ENCODE measurements at places on chromosomes 3 and 15.
A peak's percentile ranks its signal among the peaks of the same experiment; 100 is the strongest.

DNA sequence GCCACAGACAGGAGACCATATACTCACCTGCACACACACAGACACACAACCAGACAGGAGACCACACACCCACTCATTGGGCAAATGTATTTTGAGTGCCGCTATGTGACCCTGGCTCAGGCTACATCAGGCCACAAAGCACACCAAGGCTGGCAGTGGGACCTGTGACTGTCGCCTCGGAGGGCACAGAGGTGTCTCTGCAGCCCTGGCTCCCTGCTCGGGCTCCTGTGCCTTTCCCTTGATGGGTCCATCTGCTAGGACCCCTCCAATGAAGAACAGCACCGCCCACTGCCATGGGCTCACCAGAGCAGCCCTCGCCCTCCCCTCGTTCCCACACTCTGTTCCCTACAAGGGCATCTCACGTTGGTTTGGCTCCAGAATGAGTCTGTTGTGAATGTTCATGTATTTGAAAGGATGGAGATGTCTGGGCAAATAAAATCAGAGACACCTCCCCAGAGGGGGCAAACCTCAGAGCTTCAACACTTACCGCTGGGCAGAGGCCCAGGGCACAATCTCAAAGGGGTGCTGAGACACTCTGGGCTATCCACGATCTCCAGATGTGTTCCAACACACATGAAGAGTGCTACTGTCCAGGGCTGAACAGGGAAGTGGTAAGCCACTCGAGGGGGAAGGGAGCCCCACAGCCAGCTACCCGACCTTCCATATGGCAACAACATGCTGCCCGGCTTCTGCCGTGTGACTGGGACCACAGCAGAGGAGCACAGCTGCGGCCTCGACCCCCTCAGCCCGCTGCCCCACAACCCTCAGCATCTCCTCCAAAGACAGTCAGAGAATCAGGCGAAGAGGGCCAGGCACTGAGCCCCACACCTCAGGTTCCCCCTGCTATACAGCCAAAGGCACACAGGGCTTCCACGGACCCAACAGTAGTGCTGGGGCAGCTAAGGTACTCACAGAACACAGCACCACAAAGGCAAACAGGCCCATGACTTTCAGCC, 74.9 kb downstream of the OCA2 start:
- DNase-seq = no peak
- no peaks in the 10 kb centered on the region for H3K4me1 ChIP-seq
- no peaks in the 10 kb centered on the region for H3K27me3 ChIP-seq

GRCh38 chr15:71551566-71551965, 258.8 kb upstream of the NR2E3 start:
- H3K27ac ChIP-seq = no peak overlapping the region
- no peaks in the 10 kb centered on the region for H3K36me3 ChIP-seq
- H3K4me3 ChIP-seq = no peak overlapping the region
- H3K27me3 ChIP-seq = no peaks in the 10 kb centered on the region
- no peak for DNase-seq

DNA sequence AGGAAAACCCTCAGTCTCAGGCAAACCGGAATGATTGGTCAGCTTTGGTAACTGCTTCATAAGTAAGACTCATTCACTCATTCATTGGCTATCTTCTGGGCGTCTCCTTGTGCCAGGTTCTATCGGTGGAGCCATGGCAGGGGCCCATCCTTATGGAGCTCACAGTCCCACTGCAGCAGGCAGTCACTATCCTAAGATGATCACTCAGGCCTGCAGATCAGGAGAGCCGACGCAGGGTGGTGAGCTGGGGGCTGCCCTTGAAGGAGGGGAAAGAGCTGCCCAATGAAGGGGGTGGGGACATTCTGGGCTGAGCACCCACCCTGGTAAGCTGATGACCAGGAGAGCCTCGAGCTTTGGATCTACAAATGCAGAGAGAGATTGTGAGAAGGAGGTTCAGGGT, 20.5 kb upstream of the FGD5 start:
- peaks cover 5% of the 10 kb centered on the region for H3K4me1 ChIP-seq
- H3K27ac ChIP-seq = no peak overlapping the region
- peaks cover 56% of the 10 kb centered on the region for H3K27me3 ChIP-seq
- H3K4me3 ChIP-seq = no peak overlapping the region

DNA sequence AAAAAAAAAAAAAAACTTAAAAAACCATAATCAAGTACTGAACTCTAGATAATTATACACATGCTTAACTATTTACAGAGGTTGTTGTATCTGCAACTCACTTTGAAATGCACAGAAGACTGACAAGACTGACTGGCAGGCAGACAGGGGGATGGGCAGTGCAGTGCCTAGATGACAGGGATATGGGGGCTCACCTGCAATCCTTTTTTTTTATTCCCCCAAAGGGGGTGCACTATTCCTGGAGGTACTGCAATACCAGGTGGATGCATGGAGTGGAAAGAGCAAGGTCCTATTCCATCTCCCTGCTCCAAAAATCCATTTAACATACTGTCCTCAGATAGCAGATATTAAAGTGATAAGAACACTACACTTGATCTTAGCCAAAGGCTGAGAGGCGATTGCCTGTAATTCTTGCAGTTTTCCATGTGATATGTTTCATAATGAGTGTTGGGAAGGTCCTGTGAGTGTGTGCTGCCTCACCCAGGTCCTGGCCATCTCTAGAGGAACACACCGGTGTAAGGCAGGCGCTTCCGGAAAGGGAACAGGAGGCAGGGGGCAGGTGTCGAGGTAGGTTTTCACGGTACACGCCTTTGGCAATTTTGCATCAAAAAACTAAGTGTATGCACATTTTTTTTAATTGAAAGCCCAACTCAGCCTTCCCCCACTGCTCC, 22.7 kb downstream of the SEC61A1 start:
- DNase-seq = no peak
- H3K36me3 ChIP-seq = peaks cover 92% of the 10 kb centered on the region
- H3K4me3 ChIP-seq = peak overlapping the region; percentile 45
- no peaks in the 10 kb centered on the region for H3K27me3 ChIP-seq
- peaks cover 4% of the 10 kb centered on the region for H3K4me1 ChIP-seq

GRCh38 chr15:51585986-51586385, 36.6 kb downstream of the DMXL2 start:
- H3K27me3 ChIP-seq = no peaks in the 10 kb centered on the region
- no peak for DNase-seq
- no peak overlapping the region for H3K27ac ChIP-seq

DNA sequence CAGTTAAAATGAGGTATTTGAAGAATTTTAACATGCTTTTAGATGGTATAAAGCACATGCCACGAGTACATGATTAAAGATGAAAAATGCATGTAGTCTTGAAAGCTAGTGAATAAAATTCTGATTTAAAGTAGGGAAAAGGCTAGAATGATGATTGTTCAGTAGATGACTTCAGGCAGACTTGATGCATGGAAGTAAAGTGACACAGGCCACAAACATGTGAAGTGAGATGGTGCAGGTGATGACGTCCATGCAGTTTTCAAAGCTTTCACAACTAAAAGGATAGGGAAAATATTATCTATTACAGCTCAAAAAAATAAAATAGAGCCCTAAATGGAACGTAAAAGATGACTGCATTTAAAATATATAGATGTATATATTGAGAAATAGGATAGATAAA, 140.9 kb downstream of the TFG start:
- DNase-seq = no peak
- peaks cover 5% of the 10 kb centered on the region for H3K36me3 ChIP-seq
- H3K27me3 ChIP-seq = no peaks in the 10 kb centered on the region
- no peak overlapping the region for H3K27ac ChIP-seq
- no peaks in the 10 kb centered on the region for H3K4me1 ChIP-seq

DNA sequence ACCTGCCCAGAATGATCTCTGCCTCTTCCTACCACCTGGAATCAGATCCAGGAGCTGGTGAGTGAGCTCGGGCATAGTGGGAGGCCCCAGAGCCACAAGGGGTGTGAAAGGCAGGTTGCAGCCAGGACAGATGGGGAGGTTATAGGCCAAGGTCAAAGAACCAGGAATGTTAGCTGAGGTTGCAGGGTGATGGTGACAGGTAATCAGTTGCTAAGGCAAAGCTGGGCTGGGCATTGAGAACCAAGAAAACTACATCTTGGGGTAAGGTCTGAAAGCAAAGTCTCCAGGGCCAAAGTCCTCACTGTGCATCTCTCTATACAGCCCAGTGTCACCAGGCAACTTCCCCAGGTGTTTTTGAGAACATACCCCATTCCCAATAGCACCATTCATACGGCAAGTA, 38.4 kb upstream of the SLC6A11 start:
- no peak overlapping the region for H3K4me3 ChIP-seq
- no peaks in the 10 kb centered on the region for H3K36me3 ChIP-seq

DNA sequence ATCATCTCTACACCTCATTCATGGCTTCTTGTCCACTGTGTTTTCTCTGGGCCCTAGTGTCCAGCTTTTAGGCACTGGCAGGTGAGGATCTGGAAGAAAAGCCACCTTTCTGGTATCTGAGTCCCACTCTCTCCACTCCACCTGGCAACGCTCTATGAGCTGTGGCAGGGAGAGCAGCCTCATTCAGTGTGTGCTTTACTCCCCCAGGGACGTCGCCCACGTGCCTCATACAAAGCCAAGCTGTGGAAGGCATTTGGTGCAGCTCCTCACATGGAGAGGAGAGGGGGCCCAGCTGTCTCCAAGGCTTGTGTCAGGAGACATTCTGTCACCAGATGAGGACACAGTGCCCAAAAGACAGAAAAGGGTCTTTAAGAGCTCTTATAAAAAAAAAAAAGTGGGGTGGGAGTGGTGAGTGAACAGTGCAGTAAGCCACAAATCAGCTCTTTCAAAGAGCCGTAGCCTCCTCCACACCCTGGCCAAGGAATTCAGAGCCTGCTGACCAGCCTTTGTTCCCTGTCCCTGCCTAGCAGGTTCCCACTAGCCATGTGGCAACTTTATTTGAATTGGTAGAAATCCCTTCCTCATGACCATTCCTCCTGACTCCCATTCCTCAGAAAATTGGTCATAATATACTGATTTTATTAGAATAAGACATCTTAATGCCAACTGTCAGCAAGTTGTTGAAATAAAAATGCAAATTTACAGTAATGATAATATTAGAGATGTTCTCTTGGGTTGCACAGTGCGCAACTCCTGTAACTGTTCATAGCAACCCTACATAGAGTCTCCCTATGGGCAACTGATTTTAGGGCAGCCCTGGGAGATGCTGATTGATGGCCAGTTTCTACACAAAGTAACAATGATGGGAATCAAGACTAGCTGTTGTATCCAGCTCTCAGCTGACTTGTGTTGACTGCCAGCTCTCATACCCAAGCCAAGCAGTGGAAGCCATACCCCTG, 29.5 kb downstream of the GALNT15 start:
- no peak for DNase-seq
- H3K36me3 ChIP-seq = no peaks in the 10 kb centered on the region
- peaks cover 58% of the 10 kb centered on the region for H3K27me3 ChIP-seq
- H3K4me3 ChIP-seq = no peak overlapping the region
- H3K4me1 ChIP-seq = no peaks in the 10 kb centered on the region

DNA sequence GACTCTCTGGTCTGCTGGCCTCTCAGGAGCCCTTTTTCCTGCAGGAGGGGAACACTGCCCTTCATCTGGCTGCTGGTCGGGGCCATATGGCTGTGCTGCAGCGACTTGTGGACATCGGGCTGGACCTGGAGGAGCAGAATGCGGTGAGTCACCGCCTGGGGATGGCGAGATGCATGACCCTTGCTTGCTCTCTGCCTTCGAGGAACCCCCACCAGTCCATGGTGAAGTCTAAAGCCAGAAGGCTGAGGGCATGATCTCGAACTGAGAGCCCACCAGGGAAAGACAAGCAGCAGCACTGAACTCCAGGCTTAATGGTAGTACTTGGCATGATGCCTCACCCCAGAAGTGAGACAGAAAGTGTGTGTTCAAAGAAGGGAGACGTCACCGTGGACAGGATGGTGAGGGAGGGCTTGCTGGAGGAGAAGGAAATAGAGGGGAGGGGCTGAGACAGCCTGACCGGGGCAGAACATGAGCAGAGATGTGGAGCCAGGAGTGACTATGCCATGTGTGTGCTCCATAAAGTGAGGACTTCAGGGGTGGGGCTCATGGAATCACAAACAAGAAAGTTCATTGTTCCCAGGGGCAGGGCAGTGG, 19.2 kb downstream of the ANKDD1A start:
- peaks cover 54% of the 10 kb centered on the region for H3K27me3 ChIP-seq
- peak; percentile 35 for DNase-seq
- peaks cover 15% of the 10 kb centered on the region for H3K4me1 ChIP-seq
- no peak overlapping the region for H3K27ac ChIP-seq
- H3K4me3 ChIP-seq = no peak overlapping the region
- H3K36me3 ChIP-seq = no peaks in the 10 kb centered on the region

- H3K27ac ChIP-seq = no peak overlapping the region
- H3K4me1 ChIP-seq = no peaks in the 10 kb centered on the region
- H3K36me3 ChIP-seq = no peaks in the 10 kb centered on the region
- no peak for DNase-seq
Observed at GRCh38 chr3:128367221-128367620, 99.5 kb downstream of the DNAJB8 start.

DNA sequence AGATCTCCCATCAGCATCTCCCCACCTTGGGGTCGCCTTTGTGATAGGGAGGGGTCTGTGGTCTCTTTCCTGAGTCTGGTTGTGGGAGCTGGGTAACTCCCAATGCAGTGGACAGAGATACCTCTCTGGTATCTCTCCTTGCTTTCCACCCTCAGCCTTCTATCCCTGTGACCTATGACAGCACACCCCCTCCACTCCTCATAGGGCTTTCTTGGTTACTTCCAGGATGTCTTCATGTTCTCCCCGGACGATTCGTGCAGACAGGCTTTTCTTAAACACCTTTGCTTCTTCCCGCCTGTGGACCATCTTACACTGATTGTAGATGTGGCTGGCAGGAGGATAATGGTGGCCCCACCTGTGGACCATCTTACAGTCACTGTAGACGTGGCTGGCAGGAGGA, 14.2 kb upstream of the NRROS start:
- no peak overlapping the region for H3K4me3 ChIP-seq
- H3K4me1 ChIP-seq = no peaks in the 10 kb centered on the region
- DNase-seq = no peak
- peaks cover 13% of the 10 kb centered on the region for H3K27me3 ChIP-seq

DNA sequence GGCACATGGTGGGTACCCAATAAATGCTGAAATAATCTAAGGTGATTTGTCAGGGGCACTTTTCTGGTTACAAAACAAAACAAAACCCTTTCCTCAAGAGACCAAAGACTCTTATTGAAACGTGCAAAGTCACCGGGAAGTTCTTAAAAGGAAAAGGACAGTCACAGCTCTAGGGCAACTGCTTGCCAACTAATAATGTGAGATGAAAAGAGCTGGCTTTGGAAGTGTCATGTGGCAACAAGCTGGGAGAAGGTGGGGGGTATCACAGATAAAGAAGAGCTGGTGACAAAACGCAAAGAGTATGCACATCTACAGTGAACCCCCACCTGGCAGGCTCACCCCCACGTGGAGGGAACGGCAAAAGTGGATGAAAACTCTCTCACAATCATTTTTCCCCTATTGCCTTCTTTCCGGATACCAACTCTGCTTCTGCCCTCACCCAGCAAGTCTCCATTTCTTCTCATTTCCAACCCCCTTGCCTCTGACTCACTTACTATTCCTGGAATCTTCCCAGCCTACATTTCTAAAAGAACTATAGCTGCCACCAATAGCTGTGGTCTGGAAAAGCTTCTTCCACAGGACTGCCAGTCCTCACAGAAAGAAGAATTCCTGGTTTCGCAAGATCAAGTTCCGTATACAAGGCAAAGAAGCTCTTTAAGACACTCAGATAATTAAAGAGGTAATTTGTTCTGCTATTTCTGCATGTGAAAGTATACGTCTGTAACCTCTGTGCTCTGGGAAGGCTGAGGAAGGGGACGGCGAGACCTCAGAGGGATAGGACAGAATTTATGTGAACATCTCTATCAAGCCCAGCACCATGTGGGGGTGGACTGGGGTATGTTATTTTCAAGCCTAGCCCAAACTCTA, 21.8 kb upstream of the ANPEP start:
- H3K36me3 ChIP-seq = peaks cover 12% of the 10 kb centered on the region
- no peak overlapping the region for H3K4me3 ChIP-seq
- H3K4me1 ChIP-seq = no peaks in the 10 kb centered on the region
- H3K27ac ChIP-seq = peak overlapping the region; percentile 32
- H3K27me3 ChIP-seq = no peaks in the 10 kb centered on the region
- no peak for DNase-seq
